ENCODE measurements at places on chromosomes 6 and 20.

GRCh38 chr6:130041594-130041993 is 23.2 kb downstream of the L3MBTL3 start:
- no peak overlapping the region for H3K27ac ChIP-seq
- no peaks in the 10 kb centered on the region for H3K36me3 ChIP-seq
- no peak for DNase-seq
- no peaks in the 10 kb centered on the region for H3K27me3 ChIP-seq
- H3K4me1 ChIP-seq, result no peaks in the 10 kb centered on the region

DNA sequence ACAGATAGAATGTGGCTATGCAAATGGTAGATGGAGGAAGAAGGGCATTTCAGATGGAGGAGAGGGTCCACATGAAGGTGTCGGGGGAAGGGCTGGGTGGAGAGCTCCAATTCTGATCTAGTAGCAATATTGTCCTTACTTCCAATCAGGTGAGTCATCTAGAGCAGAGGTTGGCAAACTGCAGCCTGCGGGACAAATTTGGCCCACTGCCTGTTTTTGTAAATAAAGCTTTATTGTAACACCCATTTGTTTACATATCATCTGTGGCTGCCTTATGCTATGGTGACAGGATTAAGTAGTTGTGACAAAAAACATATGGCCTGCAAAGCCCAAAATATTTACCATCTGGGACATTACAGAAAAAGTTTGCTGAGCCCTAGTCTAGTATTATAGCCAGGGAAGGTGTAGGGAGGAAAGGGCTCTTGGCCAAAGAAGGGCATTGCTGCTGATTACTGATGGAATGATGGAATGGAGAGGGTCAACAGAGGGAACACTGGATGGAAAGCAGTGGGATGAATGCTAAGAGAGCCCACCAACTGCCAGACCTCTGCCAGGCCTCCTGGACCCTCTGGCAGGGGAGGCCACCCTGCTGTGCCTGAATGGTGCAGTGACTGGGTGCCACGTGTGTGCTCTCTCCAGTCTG is 79.8 kb downstream of the SLC22A23 start:
- no peak for DNase-seq
- H3K27me3 ChIP-seq, result no peaks in the 10 kb centered on the region

DNA sequence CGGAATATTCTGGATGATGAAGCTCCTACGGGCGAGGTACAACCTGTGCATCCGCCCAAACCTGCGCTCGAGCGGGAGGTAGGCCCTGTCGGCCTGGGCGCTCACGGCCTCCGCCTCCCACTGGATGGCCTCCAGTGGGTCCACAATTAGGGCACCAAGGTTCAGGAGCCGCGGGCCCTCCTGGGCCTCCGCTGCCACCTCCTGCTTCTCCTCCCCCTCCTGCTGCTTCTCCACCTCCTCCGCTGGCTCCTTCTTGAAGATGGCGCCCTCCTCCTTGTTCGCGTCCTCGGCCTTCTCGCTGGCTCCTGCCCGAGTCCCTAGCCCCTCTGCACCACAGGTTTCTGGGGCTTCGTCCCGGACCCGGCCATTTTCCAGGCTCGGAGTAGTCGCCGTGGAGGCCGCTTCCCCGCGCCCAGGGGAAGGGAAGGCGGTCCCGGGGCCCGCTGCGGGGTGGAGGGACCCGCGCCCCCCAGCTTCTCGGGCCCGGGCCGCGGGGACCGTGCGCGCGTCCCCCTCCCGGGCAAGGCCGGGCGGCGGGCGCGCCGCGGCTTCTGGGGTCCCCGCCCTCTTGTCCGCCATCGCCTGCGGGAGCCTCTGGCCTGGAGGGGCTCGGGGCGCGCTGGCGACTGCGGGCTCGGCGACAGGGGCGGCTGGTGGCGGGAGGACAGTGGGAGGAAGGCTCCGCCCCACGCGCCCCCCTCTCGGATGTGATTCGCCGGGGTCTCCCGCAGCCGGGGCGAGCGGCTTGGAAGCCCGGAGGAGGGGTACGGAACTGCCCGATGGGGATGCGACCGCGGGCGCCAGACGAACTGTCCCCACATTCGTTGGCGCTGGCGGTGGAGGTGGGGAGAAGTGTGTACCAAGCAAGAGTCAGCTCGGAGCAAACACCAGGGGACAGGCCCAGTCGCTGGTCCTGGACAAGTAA is 17.6 kb downstream of the PLAGL2 start:
- H3K27ac ChIP-seq, result peak overlapping the region; percentile 45
- peaks cover 3% of the 10 kb centered on the region for H3K4me1 ChIP-seq

GRCh38 chr6:1701668-1702353 is 92.1 kb downstream of the FOXC1 start:
- no peak overlapping the region for H3K27ac ChIP-seq
- H3K4me1 ChIP-seq, result no peaks in the 10 kb centered on the region
- no peaks in the 10 kb centered on the region for H3K27me3 ChIP-seq
- DNase-seq, result peak; percentile 42
- no peaks in the 10 kb centered on the region for H3K36me3 ChIP-seq

DNA sequence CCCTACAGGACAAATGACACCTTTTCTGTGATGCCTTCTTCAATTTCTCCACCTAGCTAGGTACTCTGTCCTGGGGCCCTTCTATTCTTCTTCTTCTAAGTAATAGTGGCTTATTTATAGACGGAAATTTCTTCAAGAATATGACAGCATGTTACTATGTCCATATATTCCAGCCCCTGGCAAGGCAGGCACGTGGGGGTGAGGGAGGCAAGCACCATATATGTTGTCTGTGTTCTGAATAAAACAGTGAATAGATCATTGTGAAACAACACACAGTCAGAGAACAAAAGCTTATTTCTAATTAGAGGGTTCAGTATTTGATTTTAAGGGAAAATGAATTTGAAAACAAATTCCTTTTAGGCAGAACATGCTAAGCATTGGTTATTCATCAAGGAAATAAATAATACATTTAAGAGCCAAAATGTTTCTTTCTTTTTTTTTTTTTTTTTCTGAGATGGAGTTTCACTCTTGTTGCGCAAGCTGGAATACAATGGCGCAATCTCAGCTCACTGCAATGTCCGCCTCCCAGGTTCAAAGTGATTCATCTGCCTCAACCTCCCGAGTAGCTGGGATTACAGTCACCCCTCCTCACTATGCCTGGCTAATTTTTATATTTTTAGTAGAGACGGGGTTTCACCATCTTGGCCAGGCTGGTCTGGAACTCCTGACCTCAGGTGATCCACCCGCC is 6.2 kb downstream of the HEBP2 start:
- no peaks in the 10 kb centered on the region for H3K4me1 ChIP-seq
- no peak for DNase-seq
- H3K36me3 ChIP-seq, result peaks cover 17% of the 10 kb centered on the region

- no peak for DNase-seq
- no peak overlapping the region for H3K27ac ChIP-seq
- H3K4me3 ChIP-seq, result no peak overlapping the region
- no peaks in the 10 kb centered on the region for H3K4me1 ChIP-seq
- no peaks in the 10 kb centered on the region for H3K27me3 ChIP-seq
Observed at GRCh38 chr20:44253528-44253927, 6.4 kb downstream of the GDAP1L1 start.

DNA sequence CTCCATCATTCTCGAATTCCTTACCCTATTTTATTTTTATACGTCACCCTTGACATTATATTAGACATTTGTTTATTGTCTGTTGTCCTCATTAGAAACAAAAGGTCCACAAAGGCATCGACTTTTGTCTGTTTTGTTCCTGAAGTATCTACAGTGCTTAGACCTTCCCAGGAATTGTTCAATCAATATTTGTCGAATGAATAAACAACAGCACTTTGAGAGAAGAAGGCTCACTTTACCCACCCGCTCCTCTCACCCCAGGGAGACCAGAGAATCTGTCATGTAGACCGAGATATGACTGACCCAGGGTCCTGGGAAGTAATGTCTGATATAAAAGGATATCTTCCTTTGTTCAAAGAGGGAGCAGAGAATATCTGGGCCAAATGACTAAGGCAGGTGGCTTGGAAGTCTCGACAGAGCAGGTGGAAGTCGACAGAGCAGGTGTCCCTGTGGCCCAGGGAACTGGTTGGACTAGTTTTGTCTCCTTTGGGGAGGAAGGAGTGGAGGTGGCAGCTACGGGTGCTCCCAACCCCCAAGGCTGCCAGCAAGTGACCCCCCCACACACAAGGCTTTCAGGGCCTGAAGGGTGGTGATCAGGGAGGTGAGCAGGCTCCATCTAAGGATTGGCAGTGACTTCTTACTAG is 14.8 kb upstream of the CHMP4B start:
- H3K36me3 ChIP-seq, result peaks cover 1% of the 10 kb centered on the region
- no peaks in the 10 kb centered on the region for H3K27me3 ChIP-seq
- DNase-seq, result no peak
- H3K27ac ChIP-seq, result no peak overlapping the region
- no peaks in the 10 kb centered on the region for H3K4me1 ChIP-seq
- no peak overlapping the region for H3K4me3 ChIP-seq

DNA sequence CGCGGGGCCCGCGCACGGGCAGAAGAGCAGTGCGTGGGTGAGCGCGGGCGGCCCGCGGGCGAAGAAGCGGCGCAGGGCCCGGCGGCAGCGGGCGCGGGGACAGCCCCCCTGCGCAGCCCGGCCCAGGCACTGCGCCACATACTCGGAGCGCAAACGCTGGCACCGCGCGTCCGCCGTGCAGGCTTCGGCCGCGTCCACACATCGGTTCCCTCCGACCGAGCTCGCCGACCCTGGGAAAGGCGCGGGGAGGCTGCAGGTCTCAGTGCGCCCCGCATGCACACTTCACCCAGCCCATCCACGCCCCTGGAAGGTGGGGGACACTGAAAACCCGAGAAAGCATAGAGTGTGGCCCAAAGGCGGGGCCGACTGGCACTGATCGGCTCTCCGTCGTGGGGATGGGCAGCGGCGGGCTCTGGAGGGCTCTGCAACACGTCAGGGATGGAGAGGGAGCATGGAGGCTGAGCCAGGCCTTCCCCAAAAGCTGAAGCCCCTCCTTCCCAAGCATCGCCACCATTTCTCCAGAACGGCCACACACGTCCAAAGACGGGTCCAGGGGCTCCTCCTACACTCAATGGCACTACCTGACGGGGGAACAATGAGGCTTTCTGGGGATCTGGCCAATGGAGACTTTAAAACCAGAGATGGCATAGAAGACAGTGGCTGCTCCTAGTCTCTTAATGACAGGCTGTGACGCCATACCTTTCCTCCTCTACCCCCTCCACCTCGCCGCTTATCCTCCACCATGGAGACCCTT is 2.0 kb downstream of the GFRA4 start:
- no peaks in the 10 kb centered on the region for H3K27me3 ChIP-seq
- H3K4me1 ChIP-seq, result no peaks in the 10 kb centered on the region
- no peak for DNase-seq
- H3K4me3 ChIP-seq, result no peak overlapping the region

GRCh38 chr20:17834804-17835203 is 133.8 kb downstream of the SNX5 start:
- H3K4me3 ChIP-seq, result no peak overlapping the region
- no peaks in the 10 kb centered on the region for H3K4me1 ChIP-seq
- H3K27me3 ChIP-seq, result no peaks in the 10 kb centered on the region
- H3K27ac ChIP-seq, result no peak overlapping the region
- no peak for DNase-seq

DNA sequence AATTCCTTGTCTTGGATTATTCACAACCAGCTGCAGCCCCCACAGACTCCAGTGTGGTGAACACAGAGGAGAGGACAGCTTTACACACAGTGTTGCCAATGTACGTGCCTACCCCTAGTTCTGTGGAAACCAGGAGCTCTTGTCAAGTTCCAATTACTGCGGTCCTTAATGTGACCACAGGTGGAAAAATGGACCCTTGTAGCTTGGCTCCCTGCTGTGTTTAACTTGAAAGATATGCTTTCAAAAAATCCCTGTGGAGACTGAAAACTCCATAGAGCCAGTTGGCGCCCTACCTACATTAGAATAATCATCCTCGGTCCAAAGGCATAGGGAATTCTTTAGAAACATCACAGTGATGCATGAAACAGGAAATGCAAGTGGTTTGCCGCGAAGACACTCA is 118.3 kb upstream of the SLC22A23 start:
- H3K4me3 ChIP-seq, result no peak overlapping the region
- no peak overlapping the region for H3K27ac ChIP-seq
- no peaks in the 10 kb centered on the region for H3K36me3 ChIP-seq
- DNase-seq, result no peak
- no peaks in the 10 kb centered on the region for H3K27me3 ChIP-seq

DNA sequence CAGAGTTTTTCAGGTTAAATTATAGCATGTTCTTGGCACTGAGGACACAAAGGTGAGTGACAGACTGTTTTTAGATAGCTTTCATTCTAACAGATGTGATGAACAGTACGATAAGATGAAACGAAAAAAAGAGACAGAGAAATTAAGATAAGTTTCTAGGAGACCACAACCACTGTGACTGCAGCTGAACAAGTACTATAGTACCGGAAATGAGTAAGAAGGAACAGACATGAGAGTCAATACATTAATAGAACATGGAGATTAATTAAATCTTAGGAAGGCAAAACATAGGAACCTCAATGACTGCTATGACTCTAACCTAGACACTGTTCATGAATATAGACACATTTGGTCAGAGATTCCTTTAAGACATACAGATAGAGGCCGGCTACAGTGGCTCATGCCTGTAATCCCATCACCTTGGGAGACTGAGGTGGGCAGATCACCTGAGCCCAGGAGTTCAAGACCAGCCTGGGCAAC is 40.2 kb downstream of the HBS1L start:
- no peak for DNase-seq
- no peaks in the 10 kb centered on the region for H3K36me3 ChIP-seq
- no peaks in the 10 kb centered on the region for H3K4me1 ChIP-seq
- no peak overlapping the region for H3K27ac ChIP-seq
- no peaks in the 10 kb centered on the region for H3K27me3 ChIP-seq

GRCh38 chr20:19492687-19493336 is 265.2 kb upstream of the RIN2 start:
- DNase-seq, result peak; percentile 32
- H3K4me1 ChIP-seq, result no peaks in the 10 kb centered on the region
- H3K27ac ChIP-seq, result no peak overlapping the region
- H3K36me3 ChIP-seq, result no peaks in the 10 kb centered on the region

- H3K27me3 ChIP-seq, result no peaks in the 10 kb centered on the region
- DNase-seq, result peak; percentile 60
- H3K27ac ChIP-seq, result no peak overlapping the region
- H3K36me3 ChIP-seq, result no peaks in the 10 kb centered on the region
- H3K4me3 ChIP-seq, result no peak overlapping the region
- no peaks in the 10 kb centered on the region for H3K4me1 ChIP-seq
Observed at GRCh38 chr20:10536531-10536930, 101.4 kb downstream of the SLX4IP start.

DNA sequence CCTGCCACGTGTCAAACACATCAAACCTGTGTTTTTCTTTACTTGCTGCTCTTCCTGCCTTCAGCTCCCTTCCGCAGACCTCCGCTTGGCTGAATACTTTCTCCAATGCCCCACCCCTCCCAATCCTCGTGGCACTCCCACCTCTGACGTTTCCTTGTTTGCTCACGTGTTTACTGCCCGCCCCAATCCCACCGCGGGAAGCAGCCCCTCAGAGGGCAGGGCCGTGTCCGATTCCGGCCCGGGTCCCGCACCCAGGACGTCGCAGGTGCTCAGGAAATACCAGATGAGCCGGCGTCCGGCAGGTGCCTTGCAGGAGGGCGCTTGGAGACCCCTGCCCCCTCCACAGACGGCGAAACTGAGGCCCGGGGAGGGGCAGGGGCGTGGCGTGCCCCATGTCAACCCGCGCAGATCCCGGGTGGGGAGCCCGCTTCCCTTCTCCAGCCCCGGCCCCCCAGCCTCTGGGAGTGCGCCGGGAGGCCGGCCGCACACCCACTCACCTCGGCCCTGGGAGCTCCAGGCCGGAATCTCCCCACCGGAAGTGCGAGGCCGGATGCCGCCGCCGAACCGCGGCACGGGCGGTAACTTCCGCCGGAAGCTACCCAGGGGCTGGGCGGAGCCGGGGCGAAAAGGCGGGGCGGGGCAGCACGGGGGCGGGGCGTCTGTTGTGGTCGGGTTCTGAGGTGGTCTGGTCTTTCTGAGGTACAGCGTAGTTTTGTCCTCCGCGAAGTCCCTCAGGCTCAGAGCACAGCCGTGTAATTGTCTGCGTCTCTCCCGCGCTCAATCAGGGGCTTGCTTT is 42.3 kb downstream of the ELMO2 start:
- peak overlapping the region; percentile 87 for H3K27ac ChIP-seq
- peak overlapping the region; percentile 88 for H3K4me3 ChIP-seq
- no peaks in the 10 kb centered on the region for H3K27me3 ChIP-seq
- peaks cover 2% of the 10 kb centered on the region for H3K4me1 ChIP-seq
- H3K36me3 ChIP-seq, result peaks cover 6% of the 10 kb centered on the region

Data from mesendoderm (in vitro differentiated cells).